Right renal pelvis (tissue), 4 donors: ENCODE measurements at places on chromosomes 3 and 15. TPM values are rescaled to one million over a fixed set of nuclear protein-coding genes. Genes with fewer than 3 reads are reported as not detected.

GRCh38 chr15:39286706-39287105 is 294.2 kb upstream of the THBS1 start:
- DNase-seq, result no peak

Gene BOC
- 23.5 TPM for polyA plus RNA-seq

DNA sequence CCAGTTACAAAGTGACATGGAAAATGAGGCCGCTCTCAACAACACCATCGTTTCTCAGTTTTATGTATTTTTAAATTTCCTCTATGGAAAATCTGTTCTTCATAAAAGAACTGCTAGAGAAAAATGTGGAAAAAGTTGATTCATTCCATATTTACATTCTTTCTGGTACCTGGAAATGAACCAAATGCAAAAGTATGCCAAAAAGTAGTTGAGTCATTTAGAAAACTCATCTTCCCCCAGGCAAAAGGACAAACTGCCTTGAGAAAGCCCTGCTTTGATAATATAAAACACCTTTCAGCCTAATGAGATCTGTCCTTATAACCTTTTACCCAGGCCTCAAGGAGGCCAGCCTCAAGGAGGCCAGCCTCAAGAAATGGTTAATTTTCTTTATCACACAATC is 283.0 kb upstream of the VEPH1 start:
- no peak for DNase-seq

DNA sequence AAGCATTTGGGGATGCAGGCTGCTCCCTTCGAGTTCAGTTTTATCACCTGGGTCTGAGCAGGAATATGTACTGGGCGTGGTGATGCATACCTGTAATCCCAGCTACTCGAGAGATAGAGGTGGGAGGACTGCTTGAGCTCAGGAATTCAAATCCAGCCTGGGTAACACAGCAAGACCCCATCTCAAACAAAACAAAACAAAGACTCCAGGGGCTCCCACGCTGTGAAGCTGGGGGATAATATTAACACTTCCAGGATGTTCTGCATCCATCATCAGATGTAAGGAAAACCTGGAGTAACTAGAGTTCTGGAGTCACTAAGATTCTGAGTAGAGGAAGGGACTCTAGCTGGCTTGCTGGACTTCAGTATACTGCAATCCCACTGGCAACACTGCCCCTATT is 40.6 kb downstream of the LYZL4 start:
- no peak for DNase-seq

GRCh38 chr3:119794971-119795612 is 13.2 kb downstream of the NR1I2 start:
- no peak for DNase-seq

- no peak for DNase-seq
Measured at GRCh38 chr3:196661400-196661799, 21.9 kb downstream of the NRROS start.

GRCh38 chr3:27666708-27667107 is 55.4 kb downstream of the EOMES start:
- DNase-seq, result no peak

Gene ZNF502
- 13.5 TPM for polyA plus RNA-seq

DNA sequence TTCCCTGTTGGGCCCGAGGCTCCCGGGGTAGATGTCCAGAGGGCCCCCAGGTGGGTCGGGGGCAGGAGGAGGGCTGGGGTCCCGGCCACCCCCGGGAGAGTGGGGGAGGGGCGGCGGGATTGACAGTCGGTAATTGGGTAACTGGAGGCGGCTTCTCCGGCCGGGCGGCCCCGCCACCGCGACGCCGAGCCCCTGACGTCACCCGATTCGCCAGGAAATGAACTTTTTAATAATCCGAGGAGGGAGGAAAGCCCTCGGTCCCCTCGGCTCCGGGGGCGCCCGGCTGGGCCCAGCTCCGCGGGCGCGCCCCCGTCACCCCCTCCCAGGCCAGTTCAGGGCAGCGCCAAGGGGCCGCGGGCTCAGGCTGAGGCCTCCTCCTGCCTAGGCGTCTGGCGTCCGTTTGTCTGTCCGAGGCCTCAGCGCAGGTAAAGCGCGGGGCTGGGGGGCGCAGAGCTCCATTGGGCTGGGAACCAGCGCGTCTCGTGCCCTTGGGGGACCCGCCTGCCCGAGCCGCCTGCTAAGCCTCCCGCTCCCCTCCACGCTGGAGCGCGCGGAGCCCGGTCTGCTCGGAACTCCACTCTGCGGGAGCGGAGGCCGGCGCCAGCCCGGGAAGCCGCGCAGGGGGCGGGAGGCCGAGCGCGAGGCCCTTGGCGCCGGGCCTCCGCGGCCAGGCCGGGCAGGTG is 3.9 kb downstream of the GATA2 start:
- no peak for DNase-seq

DNA sequence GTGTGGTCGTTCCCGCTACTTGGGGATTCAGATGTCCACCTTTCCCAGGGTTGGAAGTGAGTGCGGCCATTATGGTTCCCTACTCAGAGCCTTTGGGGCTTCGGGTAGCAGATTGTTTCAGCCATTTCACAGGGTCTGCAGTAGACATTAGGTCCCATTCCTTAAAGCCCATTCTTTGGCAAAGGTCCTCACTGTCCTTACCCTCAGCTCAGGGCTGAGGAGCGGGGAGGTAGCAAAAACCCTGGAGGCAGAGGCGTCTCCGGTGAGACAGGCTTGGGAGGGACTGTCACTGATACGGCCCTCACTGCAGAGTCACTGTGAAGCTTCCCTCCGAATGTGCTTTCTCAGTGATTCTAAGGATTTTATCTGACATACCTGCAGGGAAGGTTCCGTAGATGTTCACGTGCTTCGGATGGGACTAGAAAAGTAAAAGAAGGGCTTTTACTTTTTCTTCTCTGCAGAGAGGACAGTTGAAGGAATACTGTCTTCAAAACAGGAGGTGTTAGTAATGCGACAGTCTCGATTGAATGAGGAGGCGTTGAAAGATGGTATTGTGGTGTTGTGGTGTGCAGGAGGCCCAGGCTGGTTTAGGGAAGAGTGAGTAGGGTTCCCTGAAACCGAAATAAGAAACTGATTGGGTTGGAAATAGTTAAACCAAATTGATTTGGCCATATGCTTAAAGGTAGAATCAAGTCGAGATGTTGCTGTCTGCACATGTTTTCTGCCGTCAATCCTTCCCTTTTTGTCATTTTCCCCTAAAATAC is 630 bp downstream of the ATP6V1A start:
- no peak for DNase-seq

- DNase-seq, result no peak
Measured at GRCh38 chr15:33215941-33216872, 21.7 kb upstream of the FMN1 start.

Gene DAPK2
- 5.3 TPM for polyA plus RNA-seq

GRCh38 chr3:14143271-14144225 is 18.7 kb downstream of the TMEM43 start:
- DNase-seq, result no peak

GRCh38 chr3:140752499-140752898 is 74.6 kb downstream of the TRIM42 start:
- DNase-seq, result no peak

Gene KLF15
- polyA plus RNA-seq, result 12.9 TPM

GRCh38 chr3:151766454-151766853 is 32.7 kb downstream of the AADACL2 start:
- no peak for DNase-seq

DNA sequence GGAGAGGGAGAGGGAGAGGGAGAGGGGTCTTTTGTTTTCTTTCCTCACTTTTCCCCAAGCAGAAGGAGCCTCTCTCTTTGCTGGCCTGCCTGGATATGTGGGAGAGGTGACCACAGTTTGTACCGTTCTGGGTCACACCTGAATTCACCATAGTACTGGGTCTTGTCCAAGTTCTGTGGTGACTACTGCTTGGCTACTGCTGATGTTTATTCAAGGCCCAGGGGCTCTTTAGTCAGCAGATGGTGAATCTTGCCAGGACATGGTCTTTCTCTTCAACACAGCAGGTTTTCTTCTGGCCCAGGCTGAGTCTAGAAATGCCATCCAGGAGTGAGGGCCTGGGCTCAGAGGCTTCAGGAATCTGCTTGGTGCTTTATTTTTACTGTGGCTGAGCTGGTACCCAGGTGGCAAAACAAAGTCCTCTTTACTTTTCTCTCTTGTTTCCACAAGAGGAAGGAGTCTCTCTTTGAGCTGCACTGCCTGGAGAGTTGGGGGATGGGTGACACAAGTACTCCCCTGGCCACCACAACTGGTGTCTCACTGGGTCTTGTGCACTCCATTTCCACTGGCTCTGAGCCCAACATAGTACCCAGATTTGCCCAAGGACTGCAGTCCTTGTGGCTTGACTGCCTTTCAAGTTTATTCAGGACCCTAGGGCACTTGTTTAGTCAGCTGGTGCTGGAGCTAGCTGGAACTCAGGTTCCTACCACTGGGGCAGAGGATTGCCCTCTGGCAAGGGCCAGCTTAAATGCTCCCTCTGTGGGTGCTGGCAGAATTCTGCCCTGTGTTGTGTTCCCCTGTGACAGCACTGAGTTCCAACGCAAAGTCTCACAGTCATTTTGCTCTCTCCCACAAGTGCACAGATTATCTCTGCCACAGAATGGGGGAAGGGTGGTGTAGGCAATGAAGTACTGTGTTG is 16.8 kb upstream of the CCNDBP1 start:
- DNase-seq, result no peak

Gene DPPA2
- 1.2 TPM for polyA plus RNA-seq

Gene GLDN
- 0.29 TPM for polyA plus RNA-seq

GRCh38 chr3:180420804-180421203 is 181.2 kb upstream of the TTC14 start:
- no peak for DNase-seq

- no peak for DNase-seq
Measured at GRCh38 chr3:89311581-89311980, 204.2 kb downstream of the EPHA3 start.

DNA sequence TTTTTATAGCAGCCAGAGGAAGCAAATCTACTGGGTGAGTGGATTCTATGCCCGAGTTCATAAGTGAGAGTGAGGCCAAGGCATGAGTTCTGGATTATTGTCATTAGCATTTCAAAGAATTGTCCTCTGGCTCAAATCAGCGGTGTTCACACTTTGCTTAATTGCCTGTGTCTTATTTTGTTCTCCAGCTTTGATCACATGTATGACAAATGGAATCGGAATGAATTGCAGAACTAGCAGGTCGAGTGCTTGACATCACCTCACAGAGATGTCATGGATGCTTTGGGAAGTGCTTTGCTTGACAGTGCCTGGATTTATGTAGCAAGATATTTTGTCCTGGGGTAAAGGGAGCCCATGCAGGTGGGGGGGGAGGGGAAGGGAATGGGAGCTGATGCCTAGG is 68.0 kb downstream of the SH3GL3 start:
- no peak for DNase-seq

Gene XCR1
- polyA plus RNA-seq, result 0.17 TPM

GRCh38 chr3:141106842-141107241 is 55.7 kb downstream of the SPSB4 start:
- no peak for DNase-seq

Gene ZNF774
- polyA plus RNA-seq, result 4.1 TPM

DNA sequence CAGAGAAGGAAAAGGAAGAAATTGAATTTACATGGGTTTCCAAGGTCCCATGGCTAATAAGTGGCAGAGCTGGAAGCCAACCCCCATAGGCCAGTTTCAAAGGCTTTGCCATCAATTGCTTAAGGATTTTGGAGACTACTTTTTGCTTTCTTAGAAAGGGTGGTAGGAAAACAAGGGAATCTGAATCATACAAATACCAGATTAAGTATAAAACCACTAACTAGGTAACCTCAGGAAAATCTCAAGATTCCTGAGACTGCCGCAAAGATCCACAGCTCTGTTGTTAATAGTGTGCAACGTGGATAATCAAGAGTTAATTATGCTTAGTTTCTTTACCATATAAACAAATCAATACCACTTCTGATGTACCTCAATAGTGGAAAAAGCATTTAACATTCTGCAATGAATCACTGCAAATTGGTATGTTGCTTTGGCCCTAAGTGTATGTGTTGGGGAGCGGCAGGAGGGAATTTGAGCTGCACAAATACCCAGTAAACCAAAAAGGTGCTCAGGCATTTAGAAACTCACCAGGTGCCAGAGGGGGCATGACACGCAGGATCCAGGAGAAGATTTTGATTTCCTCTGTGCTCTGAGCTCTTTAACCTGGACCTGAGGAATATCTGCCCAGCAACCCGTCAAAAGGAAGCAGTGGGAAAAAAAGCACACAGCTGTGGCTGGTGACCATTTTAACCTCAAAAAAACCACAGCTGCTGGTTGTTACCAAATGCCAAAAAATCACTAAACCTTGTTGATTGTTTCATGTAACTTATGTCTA is 22.0 kb downstream of the AADAC start:
- no peak for DNase-seq

DNA sequence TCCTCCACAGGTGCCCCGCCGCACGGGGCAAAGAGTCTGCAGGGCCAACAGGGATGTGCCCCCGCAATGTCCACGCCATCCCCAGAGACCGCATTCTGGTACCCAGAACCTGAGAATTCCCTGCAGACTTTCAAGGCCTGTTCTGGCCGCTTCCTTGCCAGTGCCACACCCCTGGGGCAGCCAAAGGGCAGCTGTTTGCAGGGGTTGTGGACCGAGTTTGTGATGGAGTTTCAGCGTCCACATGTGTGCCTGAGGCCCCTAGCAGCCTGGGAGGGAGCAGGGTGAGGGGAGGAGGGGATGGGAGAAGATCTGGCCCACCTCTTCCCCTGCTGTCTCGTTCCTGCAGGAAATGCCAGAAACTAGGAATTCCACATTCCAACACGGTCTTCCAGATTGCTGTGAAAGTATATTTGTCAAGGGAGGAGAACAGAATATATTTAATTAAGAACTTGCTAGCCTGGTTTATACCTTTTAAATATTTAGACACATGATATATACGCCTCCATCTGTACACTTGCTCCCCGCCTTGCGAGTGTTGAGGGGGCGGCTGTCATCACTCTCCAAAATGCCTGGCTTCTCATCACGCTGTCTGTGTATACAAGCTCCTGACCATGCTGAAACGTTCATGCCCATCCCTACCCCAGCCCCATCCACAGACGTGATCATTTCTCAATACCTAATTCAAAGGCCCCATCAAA is 31.1 kb upstream of the RASA2 start:
- DNase-seq, result no peak

Gene IL17RD
- 52.2 TPM for polyA plus RNA-seq

Gene SPRED1
- 38.5 TPM for polyA plus RNA-seq

DNA sequence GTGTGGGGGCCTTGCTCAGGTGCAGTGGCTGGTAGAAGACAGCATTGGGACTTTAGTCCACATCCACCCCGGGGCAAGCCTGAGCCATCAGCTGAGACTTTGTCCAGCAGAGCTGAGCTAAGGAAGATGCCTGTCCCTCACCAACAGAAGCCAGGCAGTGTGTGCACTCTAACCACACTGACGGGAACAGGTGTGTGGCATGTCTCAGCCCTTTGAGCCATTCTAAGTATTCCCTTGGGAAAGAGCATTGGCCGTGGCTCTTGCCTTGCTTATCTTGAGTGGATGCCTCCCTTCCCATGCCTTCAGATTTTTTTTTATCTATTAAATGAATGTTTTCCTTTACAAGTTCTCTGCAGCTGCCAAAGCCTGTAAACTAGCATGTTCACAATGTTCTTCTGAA is 3.5 kb downstream of the GABRA5 start:
- no peak for DNase-seq

DNA sequence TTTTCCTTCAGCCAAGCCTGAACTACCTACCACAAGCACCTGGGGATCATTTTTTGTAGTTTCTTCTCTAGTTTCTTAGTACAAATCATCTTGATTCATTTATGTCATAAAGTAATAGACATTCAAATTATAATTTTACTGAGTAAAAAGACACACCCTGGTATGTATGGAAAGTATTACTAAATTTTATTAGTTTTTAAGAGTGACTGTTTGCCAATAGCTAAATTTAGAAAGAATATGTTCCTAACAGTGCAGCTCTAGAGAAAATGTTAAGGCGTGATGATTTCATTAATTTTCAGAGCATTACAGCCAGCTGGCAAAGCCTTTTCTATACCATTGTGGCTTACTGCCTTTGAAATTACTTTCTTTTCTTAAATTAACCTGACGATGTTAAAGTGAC is 612.0 kb upstream of the KCNMB2 start:
- no peak for DNase-seq

GRCh38 chr3:127276396-127276795 is 11.4 kb downstream of the PRR20G start:
- no peak for DNase-seq
